ENCODE measurements at places on chromosomes 1 and 21.

- no peak for DNase-seq
Observed at GRCh38 chr1:18998016-18998724, 41.7 kb upstream of the IFFO2 start.

- no peak for DNase-seq
Observed at GRCh38 chr1:228044961-228045360, 37.5 kb upstream of the ARF1 start.

- no peak for DNase-seq
Observed at GRCh38 chr1:87056974-87057373, 142.5 kb downstream of the HS2ST1 start.

DNA sequence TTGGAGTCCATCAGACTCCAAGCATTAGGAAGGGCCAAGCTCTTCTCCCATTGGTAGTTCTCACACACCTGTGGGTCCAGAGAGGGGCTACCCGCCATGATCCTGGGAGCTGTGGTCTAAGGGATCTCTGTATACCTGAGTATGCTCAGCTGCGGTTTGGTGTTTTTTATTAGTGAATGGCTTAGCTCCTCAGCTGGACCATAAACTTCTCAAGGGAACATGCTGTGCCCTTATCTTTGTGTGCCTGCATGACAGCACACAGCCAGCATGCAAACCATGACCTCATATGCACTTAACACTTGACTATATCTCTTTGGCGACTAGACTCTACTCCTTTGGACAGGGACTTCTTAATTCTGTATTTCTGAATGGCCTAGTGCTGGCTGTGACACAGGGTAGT is 94.5 kb downstream of the CD58 start:
- no peak for DNase-seq

- DNase-seq, result no peak
Observed at GRCh38 chr1:74548961-74549750, 36.7 kb upstream of the LRRC53 start.

GRCh38 chr1:59025898-59026426 is 242.1 kb upstream of the JUN start:
- DNase-seq, result no peak

DNA sequence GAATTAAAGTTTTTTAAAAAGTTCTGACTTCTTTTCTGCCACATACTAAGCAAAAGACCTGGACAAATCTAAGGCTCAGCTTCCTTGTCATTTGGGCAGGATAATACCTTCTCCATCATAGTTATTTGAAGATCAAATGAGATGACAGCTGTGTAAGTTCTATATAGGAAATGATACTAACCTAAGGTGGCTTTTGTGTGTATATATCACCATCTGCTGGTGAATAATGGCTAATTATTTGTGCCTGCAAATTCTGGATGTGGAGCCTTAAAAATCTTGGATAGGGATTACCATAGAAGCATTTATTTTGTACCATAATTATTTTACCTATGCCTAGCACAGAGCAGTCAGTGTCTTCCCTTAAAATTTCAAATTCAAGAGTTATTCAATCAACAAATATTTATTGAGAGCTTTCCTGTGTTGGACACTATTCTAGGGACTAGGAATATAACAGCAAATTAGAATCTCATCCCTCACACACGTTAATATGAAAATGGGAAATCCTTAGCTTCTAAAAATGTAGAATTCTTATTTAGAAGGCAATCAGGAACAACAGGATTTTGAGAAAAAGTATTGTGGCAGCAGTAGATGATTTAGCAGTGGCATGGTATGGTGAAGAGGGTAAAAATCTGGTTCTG is 89.8 kb downstream of the TMEM200B start:
- DNase-seq, result peak; percentile 58

DNA sequence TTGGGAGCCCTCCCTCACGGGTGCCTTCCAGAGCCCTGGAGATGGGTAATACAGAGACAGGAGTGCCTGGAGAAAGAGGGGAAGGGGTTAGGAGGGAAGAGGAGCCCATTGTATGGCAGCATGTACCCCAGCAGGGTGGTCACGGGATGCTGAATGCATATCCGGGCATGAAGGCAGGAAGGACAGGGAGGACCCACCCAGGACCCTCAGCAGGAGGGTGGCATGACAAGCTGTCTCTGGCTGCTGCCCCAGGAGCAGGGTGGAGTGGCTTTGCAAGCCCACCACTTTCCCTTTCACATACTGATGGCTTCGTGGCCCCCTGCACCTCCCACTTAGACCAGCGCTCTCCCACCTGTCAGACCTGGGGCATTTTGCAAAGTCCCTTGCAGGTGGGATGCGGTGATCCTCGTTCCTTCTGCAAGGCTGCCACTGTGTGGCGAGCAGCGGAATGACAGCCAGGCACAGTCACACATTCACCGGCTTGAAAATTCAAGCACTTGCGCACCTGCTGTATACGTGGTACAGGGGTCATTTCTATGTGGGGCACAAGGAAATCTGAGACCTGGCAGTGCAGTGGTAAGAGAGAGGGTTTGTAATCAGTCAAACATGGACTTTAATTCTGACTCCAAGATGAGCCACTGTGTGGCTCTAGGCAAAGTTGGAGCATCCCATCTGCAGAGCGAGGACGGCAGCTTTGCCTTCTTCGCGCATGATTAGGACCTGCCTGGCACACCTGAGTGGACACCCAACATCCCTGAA is 53.2 kb upstream of the TMEM51 start:
- peak; percentile 39 for DNase-seq

- DNase-seq, result no peak
Observed at GRCh38 chr1:113118266-113118665, 45.3 kb downstream of the LRIG2 start.

GRCh38 chr1:166297993-166298392 is 131.2 kb upstream of the FAM78B start:
- no peak for DNase-seq

- peak; percentile 49 for DNase-seq
Observed at GRCh38 chr1:156319664-156320063, 18.4 kb downstream of the CCT3 start.

DNA sequence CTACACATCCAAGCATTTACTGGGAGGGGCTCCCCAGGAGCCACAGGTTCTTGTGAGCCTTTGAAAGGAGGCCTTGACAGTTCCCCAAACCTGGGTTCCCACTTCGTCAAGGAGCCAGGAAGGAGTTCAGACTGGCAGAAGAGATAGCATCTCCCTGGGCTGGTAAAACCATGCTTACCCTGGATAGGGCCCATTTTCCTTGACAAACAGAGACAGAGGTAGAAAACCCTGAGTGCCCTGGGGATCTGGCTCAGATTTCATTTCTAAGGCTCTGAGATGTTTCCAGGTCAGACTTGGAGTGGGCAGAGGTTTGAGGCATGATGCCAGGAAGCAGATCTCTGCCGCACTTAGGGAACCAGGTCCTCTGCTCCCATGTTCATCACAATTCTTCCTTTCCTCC is 2.7 kb downstream of the ETNK2 start:
- DNase-seq, result no peak

DNA sequence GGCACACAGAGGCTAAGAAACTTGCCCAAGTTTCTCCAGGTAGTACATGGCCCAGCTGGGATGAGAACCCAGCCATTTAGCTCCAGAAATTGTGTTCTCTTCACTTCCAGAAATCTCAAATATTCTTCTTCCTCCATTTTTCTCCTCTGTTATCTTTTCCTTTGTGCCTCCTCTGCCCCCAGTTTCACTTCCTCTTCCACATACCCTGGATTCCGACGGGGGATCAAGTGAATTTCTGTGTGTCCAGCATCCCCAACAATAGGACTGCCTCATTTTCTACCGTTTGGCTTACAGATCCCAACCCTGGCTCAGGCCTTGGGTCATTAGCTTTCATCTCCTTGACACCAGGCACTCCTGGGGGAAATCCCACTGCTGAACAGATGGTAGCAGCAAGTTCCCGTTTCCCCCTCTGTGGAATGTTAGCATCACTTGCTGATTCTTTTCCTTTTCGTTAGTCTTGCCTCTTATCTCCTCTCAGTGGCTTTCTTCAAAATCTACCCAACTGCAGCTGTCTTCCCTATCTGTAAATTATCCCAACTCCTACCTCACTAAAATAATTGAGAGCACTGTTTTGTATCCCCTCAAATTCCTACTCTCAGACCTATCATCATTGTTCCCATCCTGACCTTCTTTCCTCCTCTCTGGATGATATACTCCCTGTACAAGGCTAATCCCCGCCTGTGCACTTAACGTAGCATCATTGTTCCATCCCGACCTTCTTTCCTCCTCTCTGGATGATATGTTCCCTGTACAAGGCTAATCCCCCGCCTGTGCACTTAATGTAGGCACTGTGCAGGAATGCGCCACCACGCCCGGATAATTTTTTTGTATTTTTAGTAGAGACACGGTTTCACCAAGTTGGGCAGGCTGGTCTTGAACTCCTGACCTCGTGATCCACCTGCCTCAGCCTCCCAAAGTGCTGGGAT is 36.5 kb downstream of the SCCPDH start:
- no peak for DNase-seq

DNA sequence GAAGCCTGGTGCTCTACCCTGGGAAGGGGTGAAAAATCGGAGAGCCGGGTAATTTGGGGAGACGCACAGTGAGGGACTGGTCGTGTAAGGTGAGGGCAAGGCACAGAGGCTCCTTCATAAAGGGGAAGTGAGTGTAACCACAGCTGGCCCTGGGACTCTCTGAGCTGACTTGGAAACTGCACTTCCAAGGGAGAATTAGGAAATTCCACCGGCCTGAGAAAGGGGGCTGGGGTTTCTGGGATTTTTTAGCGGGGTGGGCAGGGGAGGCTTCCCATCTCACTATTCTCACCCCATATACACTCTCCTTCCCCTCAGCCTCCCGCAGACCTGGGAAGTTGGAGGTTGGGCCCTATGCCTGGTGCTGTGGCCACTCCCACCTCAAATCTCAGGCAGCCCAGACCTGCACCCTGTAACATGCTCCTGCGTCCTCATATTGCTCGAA is 88.3 kb upstream of the IPO9 start:
- peak; percentile 1 for DNase-seq

- DNase-seq, result no peak
Observed at GRCh38 chr1:35535243-35535642, 22.0 kb downstream of the KIAA0319L start.

DNA sequence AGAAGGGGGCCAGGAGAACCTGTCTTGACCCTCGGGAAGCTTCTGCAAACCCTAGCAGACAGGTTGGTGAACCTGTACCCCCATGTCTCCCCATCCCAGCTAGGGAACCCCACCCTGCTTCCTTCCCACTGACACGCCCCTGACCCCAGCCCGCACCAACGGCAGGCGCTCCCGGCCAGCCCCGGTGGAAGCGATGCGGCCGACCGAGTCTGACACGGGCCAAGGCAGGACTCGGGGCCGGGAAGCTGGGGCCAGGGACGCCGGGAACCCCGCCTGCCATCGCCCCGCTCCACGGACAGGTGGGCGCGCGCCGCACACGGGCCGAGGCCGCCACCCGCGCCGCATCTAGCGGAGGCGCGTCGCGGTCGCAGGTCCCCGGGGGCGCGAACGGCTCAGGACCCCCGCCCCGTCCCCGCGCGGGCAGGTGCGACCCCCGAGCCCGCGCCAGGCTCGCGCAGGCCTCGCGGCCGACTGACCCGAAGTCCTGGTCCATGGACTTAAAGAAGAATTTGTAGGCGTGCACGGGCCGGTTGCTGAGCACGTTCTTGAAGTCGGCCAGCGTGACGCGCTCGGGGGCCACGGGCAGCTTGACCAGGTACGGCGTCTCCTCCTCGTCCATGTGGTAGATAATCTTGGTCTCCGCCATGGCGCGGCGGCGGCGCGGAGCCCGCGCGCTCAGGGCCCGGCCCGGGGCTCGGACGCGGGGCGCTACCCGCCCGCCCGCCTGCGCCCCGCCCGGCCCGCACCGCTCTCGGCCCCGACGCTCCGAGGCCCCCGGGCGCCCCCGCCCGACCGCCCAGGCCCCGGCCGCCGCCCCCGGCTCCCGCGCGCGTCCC is 580 bp downstream of the DVL1 start:
- DNase-seq, result no peak

DNA sequence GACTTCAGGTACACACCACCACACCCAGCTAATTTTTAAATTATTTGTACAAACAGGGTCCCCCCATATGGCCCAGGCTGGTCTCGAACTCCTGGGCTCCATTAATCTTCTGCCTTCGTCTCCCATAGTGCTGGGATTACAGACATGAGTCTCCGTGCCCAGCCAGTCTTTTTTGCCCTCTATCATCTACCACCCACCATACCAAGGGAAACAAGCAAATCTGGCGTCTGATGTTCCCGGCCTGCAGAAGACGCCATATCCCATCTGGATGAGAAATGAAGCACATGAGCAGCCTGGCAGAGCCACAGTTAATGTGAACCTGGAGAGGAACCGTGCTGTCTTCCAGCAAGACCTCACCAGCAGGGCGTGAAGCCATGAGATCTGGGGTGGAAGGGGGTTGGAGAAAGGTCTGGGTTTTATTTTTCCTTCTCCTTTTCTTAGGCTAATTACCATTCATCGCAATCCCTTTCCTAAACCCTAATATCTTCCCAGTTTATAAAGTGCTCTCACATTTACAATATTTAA is 1.8 kb upstream of the PRELP start:
- no peak for DNase-seq

- DNase-seq, result no peak
Observed at GRCh38 chr1:89552471-89553081, 27.9 kb downstream of the LRRC8B start.

DNA sequence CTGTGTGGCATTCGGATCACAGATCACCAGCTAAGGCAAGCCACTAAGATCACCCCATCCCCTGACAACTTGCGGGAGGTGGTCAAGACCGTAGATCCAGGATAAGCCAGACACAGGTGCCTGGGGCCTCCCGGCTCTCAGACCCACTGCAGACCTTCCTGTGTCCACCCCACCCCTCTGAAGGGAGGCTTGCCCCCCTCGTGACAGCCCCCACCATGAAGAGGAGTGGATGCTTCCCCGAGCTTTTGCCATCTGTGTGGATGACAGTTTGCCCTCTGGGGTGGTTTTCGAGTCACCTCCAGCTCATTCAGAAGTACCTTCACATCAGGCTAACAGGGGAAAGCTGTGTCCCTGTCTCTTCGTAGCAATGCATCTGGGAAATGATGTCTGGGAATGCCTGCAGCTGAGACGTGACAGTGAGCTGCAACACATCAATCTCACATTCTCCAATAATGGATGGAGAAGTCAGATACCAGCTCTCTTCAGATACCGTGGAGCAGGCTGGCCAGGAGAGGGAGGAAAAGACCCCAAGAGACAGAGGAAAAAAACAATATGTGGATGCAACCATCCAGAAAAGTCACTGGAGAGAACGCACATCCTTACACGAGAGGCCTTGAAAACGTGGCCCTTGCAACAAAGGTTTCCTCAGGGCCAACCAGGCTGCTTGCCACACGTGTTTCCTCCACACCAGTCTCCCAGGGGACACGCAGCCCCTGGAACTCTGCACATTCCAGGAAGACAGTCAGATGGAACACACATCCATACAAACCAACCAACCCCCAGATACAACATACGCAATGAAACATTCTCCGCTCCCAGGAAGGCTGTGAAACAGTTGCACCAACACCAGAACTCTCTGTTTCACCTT is 20.4 kb upstream of the FHAD1 start:
- no peak for DNase-seq
